ENCODE measurements at places on chromosomes 13 and 19. TPM values are rescaled to one million over a fixed set of nuclear protein-coding genes. Genes with fewer than 3 reads are reported as not detected.

The ATP11A gene
- total RNA-seq, result 24.7 TPM

The SULT2B1 gene
- not detected for total RNA-seq

- DNase-seq, result no peak
These were observed 34.2 kb downstream of the RUBCNL start for GRCh38 chr13:46352805-46353204.

DNA sequence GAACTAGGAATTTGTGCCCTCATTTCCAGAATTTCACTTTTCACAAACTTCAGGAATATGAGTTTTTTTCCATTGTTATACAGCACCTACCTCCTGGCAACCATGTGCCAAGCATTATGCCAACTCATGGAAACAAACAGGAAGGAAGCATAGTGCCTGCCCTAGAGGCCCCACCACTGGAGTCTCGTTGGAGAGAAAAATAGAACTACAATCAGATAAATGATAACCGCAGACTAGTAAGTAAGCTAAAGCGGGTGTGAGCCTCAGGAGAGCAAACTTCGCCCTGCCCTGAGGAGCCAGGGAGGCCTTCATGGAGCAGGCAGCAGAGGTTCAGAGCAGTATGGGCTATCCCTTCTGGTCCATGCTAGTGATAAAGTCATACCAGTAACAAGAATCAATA, 75.9 kb downstream of the FRY start:
- no peak for DNase-seq

- no peak for DNase-seq
These were observed 15.9 kb upstream of the RANBP3 start for GRCh38 chr19:5993648-5994358.

DNA sequence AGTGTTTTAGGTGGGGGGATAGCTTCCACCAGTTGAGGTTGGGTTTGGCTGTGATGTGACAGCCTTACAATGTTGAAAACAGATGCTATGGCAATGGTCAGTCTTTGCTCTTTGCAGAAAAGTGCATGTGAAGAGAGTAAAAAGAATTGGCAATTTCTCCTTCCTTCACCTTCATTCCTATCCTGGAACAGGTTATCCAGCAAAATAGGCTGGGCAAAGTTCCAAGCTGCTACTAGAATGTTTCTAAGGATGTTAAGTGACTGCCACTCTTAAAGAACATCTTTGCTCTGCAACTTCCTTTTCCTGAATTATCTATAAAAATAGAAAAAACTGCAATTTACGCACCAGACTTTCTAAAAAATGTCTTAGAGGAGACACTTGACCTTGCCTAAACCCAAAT, 50.1 kb upstream of the MYCBP2 start:
- no peak for DNase-seq
